Activated naive CD4-positive, alpha-beta T cell treated with Interleukin-2 at 50 U/mL for 16 hours (primary cell): ENCODE measurements at places on chromosomes 1 and 21.

DNA sequence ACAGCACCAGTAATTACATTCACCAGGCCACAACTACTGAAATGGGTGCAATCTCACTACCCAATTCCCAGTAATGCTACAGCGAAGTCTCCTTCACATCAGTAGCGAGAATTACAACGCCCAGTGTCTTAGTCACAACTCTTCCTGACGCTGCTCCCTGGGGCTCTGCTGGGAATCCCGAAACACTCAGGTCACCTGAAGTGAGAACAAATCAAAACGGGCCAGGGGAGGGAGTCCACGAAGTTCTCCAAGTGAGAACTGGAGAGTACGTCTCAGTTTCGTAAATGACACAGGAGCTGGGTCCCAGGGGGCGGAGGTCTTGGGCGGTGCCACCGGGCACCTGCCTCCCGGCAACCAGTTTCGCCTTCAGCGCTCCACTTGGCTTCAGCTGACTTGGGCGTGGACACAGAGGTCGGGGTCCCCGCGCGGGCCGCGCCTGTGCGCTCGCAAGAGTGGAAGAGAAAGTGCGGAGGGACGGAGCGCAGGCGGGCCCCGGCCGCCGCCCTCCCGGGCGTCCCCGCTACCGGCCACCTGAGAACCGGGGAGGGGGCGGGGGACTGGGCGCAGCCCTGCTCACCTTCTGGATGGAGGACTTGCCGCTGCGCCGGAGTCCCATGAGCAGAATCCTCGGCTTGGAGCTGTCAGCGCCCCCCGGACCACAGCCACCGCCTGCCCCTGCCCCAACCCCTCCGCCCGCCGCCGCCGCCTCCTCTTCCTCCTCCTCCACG is 575 bp downstream of the RRAGC start:
- peak; percentile 65 for DNase-seq

- DNase-seq: no peak
These were observed 8.9 kb downstream of the MAP1LC3C start for GRCh38 chr1:241990040-241990439.

DNA sequence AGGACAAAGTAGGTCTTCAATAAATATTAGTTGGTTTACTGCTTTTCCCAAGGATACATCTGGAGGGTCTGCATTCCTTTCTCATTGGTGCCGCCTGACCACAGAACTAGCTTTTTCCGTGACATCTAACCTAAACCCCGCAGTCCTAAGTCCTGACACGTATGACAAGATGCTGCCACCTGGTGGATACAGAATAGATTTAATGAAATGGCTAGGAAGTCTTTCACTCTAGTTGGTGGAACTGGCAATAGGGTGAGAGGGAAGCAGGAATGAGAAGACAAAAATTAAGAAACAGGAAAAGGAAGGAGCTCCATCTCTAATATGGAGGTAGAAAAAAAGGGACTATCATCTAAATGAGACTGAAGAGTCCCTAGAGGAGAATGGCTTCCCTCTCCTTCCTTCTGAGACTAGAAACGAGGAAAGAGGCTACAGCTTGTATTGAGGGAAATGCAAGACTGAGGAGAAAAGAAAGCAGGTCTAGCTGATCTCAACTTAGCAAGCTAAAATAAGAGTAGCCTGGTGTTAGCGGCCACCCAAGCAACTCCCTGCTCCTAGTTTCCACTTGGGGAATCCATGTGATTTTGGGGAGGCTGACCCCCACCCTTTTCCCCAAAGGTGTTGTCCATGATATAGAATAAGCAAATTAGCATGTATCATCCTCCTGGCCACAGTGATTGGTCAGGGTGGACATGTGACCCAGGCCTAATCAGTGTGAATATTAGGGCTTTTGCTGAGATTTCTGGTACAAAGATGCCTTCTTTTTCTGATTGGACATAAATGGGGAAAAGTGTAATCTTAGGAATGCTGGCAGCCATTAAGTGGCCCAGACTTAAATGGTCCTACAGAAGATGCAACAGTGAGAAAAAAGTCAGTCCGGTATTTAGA is 5.9 kb downstream of the RFX5 start:
- DNase-seq: peak; percentile 39

GRCh38 chr21:17146426-17146825 is 366.4 kb upstream of the CXADR start:
- DNase-seq: no peak

- no peak for DNase-seq
These were observed 41.1 kb downstream of the IL6R start for GRCh38 chr1:154446292-154446691.

- no peak for DNase-seq
These were observed 60.3 kb downstream of the KCNJ6 start for GRCh38 chr21:37855647-37856625.
